Stimulated activated CD8-positive, alpha-beta memory T cell treated with anti-CD3 and anti-CD28 coated beads, Interleukin-7, amount 100 ng/mL, for 48 hours (primary cell): ENCODE measurements at places on chromosomes 7 and 10.

- no peak for DNase-seq
These were observed 19.1 kb downstream of the GRM8 start for GRCh38 chr7:127233630-127234029.

DNA sequence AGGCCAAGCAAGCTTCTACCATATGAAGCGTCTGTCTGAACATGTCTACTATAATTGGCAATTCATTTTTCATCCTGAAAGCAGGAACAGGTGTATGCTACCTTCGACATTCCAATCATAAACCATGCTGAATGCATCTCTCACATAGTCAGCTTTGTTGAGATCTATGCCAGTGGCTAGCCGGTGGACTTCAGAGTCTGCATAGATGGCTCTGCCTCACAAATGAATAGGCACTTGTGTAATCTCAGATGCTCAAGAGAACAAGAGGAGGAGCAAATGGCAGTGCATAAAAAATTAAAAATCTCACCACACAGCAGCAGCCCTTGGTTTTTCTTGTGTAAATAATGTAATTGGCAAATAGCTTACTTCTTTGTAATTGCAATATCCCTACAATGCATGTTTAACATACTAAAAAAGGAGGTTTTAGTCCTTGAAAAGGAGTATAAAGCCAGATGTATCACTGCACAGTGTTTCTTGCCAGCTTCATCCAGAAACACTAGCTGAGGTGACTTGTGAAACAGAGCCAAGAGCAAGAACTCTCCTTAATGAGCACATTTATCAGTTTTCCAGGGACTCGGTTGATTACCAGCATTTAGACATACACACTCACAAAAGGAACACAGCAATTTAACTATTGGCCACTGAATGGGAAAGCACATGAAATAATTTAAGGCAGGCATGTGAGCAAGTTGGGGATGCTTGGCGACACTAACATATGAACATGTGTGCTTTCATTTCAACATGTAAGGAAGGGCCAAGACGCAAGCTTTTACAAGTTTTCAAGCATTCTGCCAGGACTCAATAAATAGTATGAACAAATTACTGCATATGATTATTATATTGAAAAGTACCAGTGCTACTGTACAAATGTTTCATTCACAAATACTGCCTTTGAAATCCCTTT lies 249.9 kb upstream of the PLXNA4 start:
- no peak for DNase-seq

- no peak for DNase-seq
These were observed 16.4 kb downstream of the SH3PXD2A start for GRCh38 chr10:103838862-103839518.

- DNase-seq: no peak
These were observed 4.2 kb upstream of the SORCS1 start for GRCh38 chr10:107168738-107169137.

GRCh38 chr10:4459531-4459930 lies 366.5 kb upstream of the AKR1E2 start:
- no peak for DNase-seq

DNA sequence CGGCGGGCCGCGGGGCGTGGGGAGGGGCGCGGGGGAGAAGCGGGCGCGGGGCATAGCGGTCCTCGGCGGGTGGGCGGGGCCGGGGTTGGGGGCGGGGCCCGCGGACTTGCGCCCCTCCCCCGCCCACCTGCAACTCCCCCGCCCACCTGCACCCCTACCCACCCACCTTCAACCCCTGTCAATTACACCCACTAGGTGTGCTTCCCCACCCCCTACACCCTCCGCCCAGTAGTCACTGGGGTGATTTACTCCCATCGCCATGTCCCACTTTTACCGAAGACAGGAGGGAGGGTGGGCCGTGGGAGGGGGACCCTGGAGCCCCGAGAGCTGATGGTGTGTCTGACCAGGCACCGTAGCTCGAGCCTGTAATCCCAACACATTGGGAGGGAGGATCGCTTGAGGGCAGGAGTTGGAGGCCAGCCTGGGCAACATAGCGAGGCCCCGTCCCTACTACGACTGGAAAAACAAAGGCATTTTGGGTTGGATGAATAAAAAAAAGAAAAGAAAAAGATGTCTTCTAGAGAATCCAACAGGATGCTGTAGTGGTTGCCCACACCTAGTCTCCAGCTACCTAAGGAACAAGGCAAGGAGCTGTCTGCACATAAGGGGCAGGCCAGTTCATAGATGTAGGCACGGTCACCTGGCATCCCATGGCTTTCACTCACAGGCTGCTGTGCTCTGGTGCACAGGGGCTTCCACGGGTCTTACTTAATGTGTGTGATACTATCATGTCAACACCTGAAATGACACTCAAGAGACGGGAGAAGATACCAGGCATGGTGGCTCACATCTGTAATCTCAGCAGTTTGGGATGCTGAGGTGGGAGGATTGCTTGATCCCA lies 761 bp downstream of the KCTD7 start:
- no peak for DNase-seq

- DNase-seq: no peak
These were observed 22.1 kb downstream of the CLDN12 start for GRCh38 chr7:90425376-90425775.

GRCh38 chr10:69895759-69896158 lies 94.1 kb downstream of the COL13A1 start:
- no peak for DNase-seq

GRCh38 chr10:31700181-31700611 lies 228.4 kb downstream of the ARHGAP12 start:
- DNase-seq: no peak

- no peak for DNase-seq
These were observed 22.2 kb downstream of the DNAJB12 start for GRCh38 chr10:72332423-72333111.

GRCh38 chr7:155440018-155440410 lies 17.9 kb upstream of the EN2 start:
- no peak for DNase-seq

DNA sequence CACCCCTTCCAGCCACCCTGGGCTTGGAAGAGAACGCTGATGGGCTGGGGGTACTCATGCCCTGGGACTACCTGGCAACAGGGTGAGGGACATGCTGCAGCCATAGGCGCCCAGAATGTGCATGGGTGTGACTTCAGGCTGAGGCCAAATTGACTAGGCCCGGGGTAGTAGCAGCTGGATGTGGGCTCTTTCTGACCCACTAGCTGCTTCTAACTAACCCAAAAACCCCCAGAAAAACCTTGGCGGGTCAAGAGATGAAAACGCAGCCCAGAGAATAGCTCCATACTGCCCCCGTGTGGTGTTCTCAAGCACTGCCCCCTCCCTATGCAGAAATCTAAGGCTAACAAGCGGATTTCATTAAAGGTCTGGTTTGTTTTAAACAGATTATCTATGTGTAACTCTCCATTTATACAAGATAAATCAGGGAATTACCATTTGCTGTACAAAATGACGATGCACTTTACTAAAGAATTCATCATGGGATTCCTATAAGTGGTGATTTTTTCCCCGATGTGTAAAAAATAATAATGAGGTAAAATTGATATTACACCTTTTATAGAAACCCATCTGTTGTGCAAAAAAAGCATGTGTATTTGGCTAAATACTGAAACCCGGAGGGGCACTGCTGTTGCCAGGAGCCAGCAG lies 4.2 kb downstream of the SMARCD3 start:
- no peak for DNase-seq

DNA sequence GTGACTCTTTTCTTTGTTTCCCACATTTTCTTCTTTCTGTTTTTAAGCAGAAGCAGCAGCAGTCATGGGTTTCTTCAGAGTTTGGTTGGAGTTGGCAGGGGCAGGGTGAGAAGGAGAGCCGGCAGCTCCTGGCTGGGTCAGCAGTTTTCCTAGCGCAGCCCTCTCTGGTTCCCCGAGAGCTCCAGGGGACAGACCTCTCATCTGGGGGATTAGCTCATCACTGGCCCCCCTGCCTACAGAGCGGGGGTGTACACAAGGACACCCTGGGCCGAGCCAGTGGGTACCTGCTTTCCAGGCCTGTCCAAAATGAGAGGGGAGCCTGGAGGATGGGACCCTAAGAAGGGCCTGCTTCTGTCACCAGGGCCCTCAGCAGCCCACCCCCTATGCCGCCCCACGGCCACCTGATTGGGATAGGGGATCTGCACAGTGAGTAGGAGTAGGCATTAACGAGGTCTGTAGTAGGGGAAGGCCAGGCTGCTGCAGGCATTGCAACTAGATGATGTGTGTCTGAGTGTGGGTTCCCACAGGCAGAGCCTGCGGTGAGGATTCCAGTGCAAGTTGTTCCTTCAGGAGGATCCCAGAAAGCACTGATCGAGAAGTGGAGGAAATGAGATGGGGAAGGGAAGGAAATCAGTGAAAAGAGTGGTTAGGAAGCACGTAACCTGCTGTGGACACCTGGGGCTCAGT lies 122.9 kb upstream of the PPIF start:
- no peak for DNase-seq

GRCh38 chr7:93575555-93576399 lies 1.3 kb upstream of the CALCR start:
- DNase-seq: no peak

DNA sequence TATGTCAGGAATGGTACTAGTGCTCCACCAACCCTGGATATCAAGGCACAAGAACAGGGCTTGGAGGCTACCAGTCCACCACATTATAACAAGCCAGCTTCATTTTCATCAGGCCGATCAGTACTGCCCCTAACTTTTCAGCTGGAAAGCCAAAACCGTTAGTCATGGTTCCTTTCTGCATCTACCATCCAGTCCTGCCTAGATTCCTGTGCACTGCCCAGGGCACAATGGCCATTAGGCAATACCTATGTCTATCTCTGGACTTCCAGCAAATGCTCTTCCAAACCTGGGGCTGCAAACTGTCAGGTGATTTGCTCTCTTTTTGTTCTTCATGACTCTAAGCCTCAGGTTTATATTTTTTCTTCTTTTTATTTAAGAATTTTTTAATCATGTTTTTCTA lies 937.7 kb downstream of the SORCS1 start:
- DNase-seq: no peak

DNA sequence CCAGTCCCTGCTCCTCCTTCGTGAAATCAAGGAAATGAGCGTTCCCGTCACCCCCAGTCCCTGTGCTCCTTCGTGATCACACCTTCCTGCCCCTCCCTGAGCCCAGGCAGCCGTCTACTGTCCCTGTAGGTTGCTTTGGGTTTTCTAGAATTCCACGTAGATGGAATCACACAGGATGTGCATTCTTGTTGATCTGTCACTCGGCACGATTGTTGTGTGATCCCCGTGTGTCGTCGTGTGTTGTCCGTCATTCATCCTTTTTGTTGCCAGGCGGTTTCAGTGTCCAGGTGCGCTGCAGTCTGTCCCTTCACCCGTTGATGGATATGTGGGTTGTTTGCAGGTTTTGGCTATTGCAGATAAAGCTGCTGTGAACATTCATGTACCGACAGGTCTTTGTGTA lies 9.4 kb downstream of the MTG1 start:
- no peak for DNase-seq

DNA sequence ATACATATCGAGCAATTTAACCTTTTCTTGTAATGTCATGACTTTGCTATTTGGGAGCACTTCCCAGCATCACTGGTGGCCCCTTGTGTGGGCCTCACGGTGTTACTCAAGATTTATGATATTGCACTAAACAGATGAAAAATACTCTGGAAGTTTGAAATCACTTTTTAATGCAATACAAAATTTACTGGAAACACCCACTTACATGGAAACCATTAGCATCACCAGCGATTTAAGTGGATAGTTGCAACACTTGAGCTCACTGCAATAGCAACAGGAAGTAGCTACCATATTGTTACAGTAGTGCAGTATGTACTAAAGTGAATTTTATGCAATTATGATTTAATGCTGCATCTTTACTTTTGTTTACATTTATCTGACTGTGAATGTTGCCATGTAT lies 184.4 kb downstream of the MDFIC start:
- DNase-seq: no peak

DNA sequence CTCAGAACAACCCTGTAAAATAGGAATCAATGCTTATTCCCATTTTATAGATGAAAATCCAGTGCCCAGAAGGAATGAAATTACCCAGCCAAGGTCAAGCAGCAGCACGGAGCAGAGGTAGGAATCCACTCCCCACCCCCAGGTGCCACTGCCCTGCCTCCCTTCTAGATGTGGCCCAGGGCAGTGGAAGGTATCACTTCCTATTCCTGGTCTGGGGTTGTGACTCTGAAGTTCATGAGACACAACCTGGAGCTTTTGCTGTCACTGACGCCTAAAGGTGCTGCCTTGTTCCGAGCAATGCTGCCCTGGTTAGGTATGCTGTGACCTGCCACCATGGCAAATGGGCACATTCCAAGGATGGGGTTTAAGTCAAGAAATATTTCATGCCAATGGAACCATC lies 53.6 kb downstream of the PIK3AP1 start:
- DNase-seq: no peak

DNA sequence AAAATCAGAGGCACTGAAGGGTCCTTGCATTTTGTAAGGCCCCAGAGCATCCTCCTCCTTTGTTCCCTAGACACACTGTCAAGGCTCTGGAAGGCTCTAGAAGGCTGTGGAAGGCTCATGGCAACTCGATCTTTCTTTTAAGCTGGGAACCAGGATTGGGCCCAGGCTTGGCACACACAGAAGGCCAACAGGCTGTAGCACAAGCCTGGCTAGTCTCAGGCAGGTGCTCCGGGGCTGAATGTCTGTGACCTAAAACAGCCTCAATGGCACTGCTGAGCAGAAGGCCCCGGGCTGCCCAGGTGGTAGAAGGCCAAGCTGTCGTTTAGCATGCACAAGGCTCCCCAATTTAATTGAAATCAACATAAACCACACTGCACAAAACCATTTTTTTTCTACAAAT lies 55.7 kb downstream of the PRKAG2 start:
- no peak for DNase-seq

DNA sequence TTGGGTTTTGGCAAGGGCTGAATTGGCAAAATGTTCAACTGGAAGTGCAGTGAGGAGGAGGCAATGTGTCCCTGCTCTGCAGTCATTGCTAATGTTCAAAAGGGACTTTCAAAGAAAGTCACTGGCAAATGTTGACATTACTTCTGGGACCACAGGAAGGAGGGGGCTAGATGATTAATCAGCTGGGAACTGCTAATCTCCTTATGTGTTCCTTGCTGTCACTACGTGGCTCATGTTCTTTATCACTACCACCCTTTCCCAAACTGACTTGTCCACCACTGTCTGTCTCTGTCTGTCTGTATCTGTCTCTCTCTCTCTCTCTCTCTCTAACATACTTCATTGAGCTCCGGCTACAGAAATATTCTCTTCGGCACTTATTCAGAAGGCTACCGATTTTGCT lies 86.9 kb upstream of the MTPN start:
- no peak for DNase-seq

GRCh38 chr10:110324201-110324804 lies 19.6 kb upstream of the SMNDC1 start:
- no peak for DNase-seq

- no peak for DNase-seq
These were observed 37.2 kb downstream of the NKX2-3 start for GRCh38 chr10:99569961-99570360.

DNA sequence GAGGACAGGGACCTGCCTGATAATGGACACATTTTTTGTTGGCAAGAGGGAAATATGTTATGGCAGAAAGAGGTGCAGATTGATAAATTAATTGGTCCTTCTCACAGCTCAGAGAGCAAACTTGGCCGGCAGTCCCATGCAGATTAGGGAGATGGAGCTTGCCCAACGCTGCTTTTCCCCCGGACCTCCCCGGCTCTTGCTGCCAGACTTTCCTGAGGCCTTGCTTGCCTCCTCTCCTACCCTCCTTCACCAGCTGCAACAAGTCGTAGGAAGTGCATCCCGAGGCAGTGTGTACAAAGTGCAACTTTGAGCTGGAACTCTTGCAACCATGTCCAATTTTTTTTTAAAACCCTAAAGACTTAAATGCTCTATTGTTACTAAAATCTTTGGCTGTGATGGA lies 215.5 kb downstream of the LRMDA start:
- DNase-seq: no peak
